NCI-H2081 treated with DMSO at 0.1 percent for 48 hours (cell line): ENCODE measurements at places on chromosomes 6 and 20.

GRCh38 chr20:59701236-59701635 is 96.9 kb downstream of the PHACTR3 start:
- DNase-seq: no peak

DNA sequence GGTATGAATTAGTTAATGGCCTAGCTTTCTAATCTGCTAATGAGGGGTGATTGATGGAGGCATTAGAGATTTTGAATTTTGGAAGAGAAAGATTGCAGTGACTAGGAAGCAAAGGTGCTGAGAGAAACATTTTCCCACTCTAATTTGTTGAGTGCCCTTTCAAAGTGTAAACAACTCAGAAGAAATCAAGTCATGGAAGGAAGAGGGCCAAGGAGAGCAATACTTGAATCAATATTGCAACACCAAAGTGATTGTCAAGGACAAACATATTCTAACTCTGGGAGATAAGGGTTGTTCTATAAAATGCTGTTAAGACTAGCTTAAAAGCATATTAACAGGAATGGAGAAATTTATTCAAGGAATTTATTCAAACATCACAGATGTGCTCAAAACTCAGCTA is 182.7 kb upstream of the FERMT1 start:
- no peak for DNase-seq

DNA sequence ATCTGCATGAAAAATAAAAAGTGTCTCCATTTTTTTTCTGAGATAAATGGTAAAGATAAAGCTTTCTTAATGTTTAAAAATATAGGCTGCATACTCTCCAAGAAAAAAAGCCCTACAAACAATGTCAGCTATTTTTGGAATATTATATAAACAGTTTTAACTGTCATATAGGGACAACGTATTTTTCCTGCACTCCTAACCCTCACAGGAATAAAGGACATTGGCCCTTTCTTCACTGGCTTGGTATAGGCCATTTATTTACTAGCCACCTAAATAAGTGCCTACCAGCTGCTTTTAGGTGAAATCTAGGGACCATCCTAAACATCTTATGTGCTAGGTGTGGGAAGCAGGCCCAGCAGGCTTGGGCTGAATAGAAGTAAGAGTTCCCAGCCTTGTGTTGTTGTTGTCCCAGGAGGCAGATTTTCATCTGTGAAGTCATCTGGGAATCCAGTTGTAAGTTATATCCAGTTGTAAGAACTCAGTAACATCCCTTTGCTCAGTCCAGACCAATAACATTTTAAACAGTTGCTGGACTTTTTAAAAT is 21.3 kb downstream of the FOXO3 start:
- DNase-seq: no peak

GRCh38 chr6:100105138-100105537 is 111.1 kb upstream of the MCHR2 start:
- no peak for DNase-seq

DNA sequence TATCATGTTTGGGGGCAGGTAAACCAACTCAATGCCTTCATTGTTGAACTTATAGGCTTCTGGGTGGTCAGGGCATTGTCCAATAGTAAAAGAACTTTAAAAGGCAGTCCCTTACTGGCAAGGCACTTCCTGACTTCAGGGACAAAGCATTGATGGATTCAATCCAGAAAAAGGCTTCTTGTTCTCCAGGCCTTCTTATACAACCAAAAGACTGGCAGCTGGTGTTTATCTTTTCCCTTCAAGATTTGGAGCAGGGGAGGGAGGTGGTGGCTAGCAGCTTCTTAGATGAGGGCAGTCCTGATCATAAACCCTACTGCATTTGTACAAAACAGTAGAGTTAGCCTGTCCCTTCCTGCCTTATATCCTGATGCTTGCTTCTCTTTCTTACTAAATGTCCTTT is 57.5 kb downstream of the NCOA3 start:
- no peak for DNase-seq

- DNase-seq: no peak
Measured at GRCh38 chr20:55746723-55747122, 258.6 kb downstream of the CBLN4 start.

DNA sequence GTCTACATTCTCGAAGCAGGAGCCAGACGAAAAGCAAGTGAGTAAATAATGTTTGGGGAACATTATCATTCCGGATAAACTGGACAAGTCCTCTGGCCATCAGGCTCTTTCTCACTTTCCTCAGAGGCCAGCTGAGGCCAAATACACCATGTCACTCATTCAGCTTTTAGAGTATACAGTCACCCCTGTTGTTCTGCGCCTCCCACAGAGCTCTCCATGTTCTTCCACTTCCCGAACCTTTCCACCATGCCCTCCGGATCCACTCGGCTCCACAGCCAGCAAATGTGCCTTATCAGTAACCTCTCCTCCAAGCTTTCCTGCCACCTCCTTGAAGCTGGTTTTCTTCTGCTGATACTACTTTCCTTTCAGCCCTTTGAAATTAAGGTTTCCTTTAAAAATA is 31.7 kb downstream of the LATS1 start:
- no peak for DNase-seq

- DNase-seq: no peak
Measured at GRCh38 chr6:41850861-41851260, 44.3 kb downstream of the USP49 start.

GRCh38 chr6:9197726-9198125 is 762.4 kb upstream of the SLC35B3 start:
- DNase-seq: no peak

DNA sequence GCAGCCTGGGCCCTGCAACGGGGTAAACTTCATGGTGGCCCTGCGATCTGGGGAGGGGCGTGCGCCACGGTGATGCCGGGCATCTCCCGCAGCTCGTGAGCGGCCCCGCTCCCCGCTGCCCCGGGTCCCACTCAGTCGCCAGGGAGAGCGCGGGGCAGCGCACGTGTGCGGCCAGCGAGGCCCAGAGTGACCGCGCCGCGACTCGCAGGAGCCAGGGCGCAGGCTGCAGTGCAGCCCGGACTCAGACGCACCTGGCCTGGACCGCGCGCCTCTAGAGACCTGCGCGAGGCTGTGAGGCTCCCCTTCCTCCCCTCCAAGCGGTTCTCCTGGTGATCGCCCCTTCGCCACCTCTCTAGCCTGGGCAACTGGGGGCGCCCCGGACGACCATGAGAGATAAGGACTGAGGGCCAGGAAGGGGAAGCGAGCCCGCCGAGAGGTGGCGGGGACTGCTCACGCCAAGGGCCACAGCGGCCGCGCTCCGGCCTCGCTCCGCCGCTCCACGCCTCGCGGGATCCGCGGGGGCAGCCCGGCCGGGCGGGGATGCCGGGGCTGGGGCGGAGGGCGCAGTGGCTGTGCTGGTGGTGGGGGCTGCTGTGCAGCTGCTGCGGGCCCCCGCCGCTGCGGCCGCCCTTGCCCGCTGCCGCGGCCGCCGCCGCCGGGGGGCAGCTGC is 652 bp downstream of the BMP6 start:
- no peak for DNase-seq

GRCh38 chr6:6026513-6027205 is 19.9 kb upstream of the NRN1 start:
- no peak for DNase-seq
